ENCODE measurements at places on chromosomes 16 and 17. TPM values are rescaled to one million over a fixed set of nuclear protein-coding genes. Genes with fewer than 3 reads are reported as not detected.

Gene DNAI2
- total RNA-seq, result not detected

Gene TNFRSF17
- total RNA-seq, result not detected

Gene MYO15A
- total RNA-seq, result 0.97 TPM

Gene KRT33A
- not detected for total RNA-seq

Gene PDILT
- total RNA-seq, result not detected

Gene VASN
- 228 TPM for total RNA-seq

Gene PRSS27
- total RNA-seq, result 1.8 TPM

Gene TEX19
- total RNA-seq, result not detected

Gene SEC14L5
- total RNA-seq, result 0.32 TPM

Gene KRTAP1-5
- 1.5 TPM for total RNA-seq

All from hair follicle dermal papilla cell (primary cell).